Regular cardiac myocyte (primary cell): ENCODE measurements at places on chromosomes 11 and 22. TPM values are rescaled to one million over a fixed set of nuclear protein-coding genes. Genes with fewer than 3 reads are reported as not detected.

The TSPAN32 gene
- total RNA-seq = not detected in 2 replicates

The PAMR1 gene
- total RNA-seq = 185 and 938 TPM in 2 replicates

The IGSF9B gene
- under 0.01 TPM in 2 replicates for total RNA-seq

The MS4A6E gene
- total RNA-seq = not detected in 2 replicates

The UPK3A gene
- total RNA-seq = not detected in 2 replicates

The NFAM1 gene
- not detected in 2 replicates for total RNA-seq

The YDJC gene
- total RNA-seq = 11.3 and 22.0 TPM in 2 replicates

The FADD gene
- total RNA-seq = 36.6 and 40.6 TPM in 2 replicates

The BLID gene
- 9.8 and 20.0 TPM in 2 replicates for total RNA-seq

The PLA2G6 gene
- 5.8 and 18.3 TPM in 2 replicates for total RNA-seq

The DEPDC7 gene
- total RNA-seq = 5.1 and 5.8 TPM in 2 replicates

The RFPL3 gene
- not detected in 2 replicates for total RNA-seq

The SYT13 gene
- under 0.01 and 0.38 TPM in 2 replicates for total RNA-seq

The KCNA4 gene
- total RNA-seq = under 0.01 TPM in 1 of 2 replicates, not detected in the other

The OR52I2 gene
- not detected in 2 replicates for total RNA-seq

The HYLS1 gene
- total RNA-seq = 2.8 and 11.1 TPM in 2 replicates

The CTTN gene
- total RNA-seq = 405 and 436 TPM in 2 replicates

The MIAT gene
- 0.38 and 1.1 TPM in 2 replicates for total RNA-seq

The APOA1 gene
- 13.0 and 24.5 TPM in 2 replicates for total RNA-seq

The CD248 gene
- total RNA-seq = 28.5 and 40.3 TPM in 2 replicates

The MPZL2 gene
- total RNA-seq = 0.19 and 1.1 TPM in 2 replicates

The SOX10 gene
- total RNA-seq = not detected in 2 replicates

The MYBPC3 gene
- not detected in 2 replicates for total RNA-seq

The CDC42EP2 gene
- total RNA-seq = 10.9 and 18.3 TPM in 2 replicates

The PANX1 gene
- 37.6 and 83.7 TPM in 2 replicates for total RNA-seq

The OR6T1 gene
- not detected in 2 replicates for total RNA-seq

The BIRC3 gene
- total RNA-seq = 1.3 and 8.2 TPM in 2 replicates

The MMP27 gene
- not detected in 2 replicates for total RNA-seq
